ENCODE measurements at places on chromosomes 2 and 18.

- no peak for DNase-seq
These were observed 746.1 kb downstream of the LRP1B start for GRCh38 chr2:141384676-141385075.

GRCh38 chr2:95320986-95321767 is 24.0 kb downstream of the KCNIP3 start:
- no peak for DNase-seq

- peak; percentile 30 for DNase-seq
These were observed 62.0 kb downstream of the MYL12B start for GRCh38 chr18:3323900-3324299.

DNA sequence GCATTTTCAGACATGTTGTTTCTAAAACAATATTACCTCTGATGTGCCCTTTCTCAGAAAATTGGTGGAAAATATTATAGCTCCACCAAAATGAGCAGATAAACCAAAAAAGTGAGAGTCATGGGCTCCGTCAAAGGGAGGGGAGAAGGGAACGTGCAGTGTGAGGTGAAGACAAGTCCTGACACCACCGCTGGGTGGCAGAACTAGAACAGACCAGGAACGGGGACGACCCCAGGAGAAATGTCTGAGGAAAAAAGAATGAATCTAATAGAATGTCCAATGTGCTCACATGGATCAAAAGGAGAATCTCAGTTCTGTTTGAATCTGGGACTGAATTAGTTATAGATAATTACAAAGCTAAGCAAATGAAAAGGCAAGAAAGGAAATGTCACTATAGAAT is 22.6 kb upstream of the BCL2 start:
- DNase-seq, result no peak

GRCh38 chr2:28944535-28945248 is 36.4 kb upstream of the TOGARAM2 start:
- no peak for DNase-seq

GRCh38 chr2:25912851-25913695 is 34.8 kb upstream of the ASXL2 start:
- DNase-seq, result no peak

- DNase-seq, result no peak
These were observed 116.6 kb downstream of the ICA1L start for GRCh38 chr2:202754936-202755335.

GRCh38 chr18:57475903-57476302 is 40.7 kb downstream of the ONECUT2 start:
- DNase-seq, result no peak

DNA sequence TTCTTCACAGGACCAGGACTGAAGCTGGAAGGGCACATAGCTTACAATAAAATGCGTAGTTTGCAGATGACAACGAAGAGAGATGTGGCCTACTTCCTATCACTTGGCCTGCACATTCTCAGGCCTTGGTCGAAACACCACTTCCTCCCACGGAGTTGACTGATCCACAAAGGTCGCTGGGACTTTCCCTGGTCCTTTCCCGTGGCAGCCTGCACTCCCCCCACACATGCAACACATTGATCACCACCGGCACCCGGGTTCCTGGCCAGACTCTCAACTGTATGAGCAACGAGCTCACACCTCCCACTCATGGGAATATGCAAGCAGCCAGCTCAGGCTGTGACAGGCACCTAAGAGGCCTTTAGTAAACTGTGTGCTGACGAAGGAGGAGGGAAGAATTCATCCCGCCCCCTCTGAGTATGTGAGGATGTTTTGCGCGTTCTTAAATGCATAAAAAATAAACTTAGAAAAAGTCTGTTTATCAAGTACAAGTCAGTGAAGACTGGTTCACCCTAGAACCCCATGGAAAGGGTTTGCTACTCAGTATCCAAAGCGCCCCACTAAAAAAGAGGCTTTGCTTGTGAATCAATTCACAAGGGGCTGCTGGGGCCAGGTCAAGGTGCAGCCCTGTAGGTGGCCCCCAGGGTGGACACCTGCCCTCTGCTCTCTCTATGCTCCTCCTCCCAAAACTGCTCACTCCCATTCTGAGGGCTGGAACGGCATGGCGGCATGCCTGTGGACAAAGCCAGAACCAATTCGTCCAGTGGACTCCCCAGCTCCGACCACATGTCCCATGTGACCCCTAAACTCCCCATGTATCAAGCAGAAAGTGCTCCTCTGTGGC is 154.3 kb downstream of the EIPR1 start:
- DNase-seq, result no peak

DNA sequence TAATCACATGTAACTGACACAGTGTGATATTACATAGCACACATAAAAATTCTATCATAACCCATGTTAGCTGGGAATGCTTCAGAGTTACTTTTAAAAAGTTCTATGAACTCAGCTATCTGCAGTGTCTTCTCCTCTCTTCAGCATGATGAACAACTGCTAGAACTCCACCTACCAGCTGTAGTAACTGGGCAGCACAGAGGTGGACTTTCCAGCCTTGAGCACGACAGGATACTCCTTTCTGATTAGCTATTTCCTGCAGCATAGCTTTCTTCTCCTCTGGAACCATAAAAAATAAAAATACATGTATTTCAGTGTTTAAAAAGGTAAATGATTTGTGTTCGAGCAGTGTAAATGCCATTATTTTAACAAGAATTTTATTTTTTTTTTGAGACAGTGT is 59.5 kb upstream of the AMMECR1L start:
- no peak for DNase-seq

DNA sequence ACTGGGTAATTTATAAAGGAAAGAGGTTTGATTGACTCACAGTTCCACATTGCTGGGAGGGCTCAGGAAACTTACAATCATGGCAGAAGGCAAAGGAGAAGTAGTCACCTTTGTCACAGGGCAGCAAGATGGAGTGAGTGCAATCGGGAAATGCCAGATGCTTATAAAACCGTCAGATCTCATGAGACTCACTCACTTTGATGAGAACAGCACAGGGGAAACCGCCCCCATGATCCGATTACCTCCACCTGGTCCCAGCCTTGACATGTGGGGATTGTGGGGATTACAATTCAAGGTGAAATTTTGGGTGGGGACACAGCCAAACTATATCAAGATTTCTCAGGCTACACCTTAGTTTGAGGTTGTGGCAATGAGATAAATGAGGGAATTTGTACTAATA is 54.9 kb downstream of the AKAIN1 start:
- DNase-seq, result no peak

DNA sequence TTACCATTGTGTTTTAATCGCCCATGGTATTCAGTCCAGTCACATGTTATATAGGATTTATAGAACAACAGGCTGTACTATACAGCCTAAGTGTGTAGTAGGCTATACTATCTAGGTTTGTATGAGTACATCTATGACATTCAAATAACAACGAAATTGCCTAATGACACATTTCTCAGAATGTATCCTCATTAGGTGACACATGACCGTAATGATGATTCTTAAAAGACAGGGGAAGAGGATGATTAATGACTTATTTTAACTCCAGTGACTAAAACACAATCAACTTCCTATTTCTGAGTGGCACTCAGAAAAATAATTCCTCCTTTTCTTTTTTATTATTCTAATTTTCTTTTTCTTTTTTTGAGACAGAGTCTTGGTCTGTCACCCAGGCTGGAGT is 63.0 kb upstream of the ACSL3 start:
- peak; percentile 95 for DNase-seq

- no peak for DNase-seq
These were observed 22.0 kb downstream of the FAM98A start for GRCh38 chr2:33577084-33577483.

DNA sequence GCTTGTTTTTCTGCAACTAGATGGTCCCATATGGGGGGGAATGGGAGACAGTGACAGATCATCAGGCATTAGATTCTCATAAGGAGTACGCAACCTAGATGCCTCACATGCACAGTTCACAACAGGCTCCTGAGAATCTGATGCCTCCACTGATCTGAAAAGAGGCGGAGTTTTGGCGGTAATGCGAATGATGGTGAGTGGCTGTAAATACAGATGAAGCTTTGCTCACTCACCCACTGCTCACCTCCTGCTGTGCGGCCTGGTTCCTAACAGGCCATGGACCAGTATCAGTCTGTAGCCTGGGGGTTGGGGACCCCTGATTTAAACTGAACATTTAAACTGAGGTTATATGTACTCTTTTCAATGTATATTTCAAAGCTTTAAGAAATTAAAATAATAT is 40.7 kb downstream of the SOS1 start:
- DNase-seq, result no peak

All from CD14-positive monocyte (primary cell).